ENCODE measurements at places on chromosomes 4 and X. TPM values are rescaled to one million over a fixed set of nuclear protein-coding genes. Genes with fewer than 3 reads are reported as not detected.

DNA sequence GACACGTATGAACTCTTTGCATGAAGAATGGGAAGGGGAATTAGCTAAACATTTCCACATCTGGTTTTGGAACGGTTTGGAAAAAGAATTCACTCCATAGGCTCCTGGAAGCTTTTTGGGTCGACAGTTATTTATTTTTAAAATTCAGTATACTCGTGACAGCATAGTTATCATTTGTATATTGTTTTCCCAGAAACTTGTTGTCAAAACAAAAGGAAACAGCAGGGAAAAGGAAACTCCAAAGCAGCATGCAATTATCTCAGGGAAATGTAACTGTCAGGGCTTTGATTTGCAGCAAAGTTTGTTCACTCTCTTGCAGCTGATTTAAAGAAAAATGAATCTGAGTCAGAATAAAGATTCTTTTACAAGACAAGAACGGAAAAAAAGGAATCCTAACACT is 86.5 kb downstream of the PLAC1 start:
- DNase-seq, result no peak

DNA sequence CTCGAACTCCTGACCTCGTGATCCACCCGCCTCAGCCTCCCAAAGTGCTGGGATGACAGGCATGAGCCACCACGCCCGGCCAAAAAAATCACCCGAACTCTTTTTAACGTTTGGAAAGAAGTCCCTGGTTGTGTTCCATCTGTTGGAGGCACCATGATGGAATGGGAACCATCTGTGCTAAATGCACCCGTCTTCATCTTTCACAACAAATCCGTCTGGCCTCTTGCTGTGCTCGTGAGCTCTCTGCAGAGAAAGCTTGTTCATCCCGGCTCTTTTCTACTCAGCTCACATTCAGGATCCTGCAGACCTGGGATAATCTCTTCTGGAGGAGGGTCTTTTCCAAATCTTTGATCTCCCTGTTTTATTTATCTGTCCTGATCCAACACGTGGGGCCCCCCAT is 188.8 kb downstream of the CRLF2 start:
- no peak for DNase-seq

- no peak for DNase-seq
Observed at GRCh38 chr4:61274286-61274685, 74.2 kb downstream of the ADGRL3 start.

DNA sequence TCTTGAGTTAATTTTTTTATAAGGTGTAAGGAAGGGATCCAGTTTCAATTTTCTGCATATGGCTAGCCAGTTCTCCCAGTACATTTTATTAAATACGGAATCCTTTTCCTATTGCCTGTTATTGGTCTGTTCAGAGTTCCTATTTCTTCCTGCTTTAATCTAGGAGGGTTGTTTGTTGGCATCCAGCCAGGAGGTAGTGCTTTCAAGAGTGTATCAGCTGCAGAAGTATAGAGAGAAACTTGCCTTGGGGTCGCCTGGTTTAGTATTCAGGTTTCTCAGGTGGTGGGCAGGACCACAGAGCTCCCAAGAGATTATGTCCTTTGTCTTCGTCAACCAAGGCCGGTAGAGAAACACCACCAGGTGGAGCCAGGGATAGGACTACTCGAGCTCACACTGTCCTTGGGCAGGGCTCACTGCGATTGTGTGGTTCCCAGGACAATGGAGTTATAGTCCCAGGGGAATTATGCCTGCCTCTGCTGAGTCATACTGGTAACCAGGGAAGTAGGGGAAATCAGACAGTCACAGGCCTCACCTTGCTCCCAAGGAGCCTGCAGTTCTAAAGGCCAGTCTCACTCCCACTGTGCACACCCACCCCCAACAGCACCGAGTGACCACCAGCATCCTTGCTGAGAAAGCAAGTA is 168.1 kb downstream of the VSIG4 start:
- DNase-seq, result peak; percentile 14

- no peak for DNase-seq
Observed at GRCh38 chrX:46461660-46462191, 83.5 kb downstream of the ZNF674 start.

DNA sequence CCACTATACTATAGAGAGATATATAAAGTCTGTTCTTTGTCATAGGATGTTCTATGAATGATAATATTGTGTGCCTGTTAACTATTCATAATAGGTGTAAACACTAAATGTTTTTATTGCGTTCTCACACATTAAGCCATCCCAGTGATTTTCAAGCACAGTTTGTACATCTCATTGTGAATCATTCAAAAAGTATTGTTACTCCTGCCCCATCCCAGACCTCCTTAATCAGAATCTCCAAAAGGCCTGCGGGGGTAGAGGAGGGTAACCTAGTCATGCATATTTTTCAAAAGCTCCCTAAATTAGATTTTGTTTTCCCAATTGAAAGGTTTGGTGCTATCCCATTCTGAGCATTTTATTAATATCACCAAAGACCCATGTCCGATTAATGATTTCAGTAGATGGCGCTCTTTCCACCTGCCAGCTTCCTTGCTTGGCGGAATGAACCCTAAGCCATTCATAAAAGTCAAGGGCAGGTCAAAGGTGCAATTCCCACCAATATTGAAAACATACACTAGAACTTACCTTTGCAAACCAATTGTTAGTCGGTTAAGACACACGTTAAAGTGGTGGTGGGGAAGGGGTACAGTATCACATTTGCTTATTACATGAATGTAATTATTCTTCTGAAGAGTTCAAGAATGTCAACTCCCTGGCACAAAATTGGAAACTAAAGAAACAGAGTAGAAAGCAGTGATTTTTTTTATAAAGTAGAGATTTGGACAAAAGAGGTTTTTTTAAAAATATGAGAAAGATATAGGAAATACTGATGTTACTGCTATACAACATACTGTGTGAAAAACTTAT is 5.8 kb upstream of the TET2 start:
- peak; percentile 50 for DNase-seq

The MID1 gene
- 0.27 TPM for total RNA-seq

DNA sequence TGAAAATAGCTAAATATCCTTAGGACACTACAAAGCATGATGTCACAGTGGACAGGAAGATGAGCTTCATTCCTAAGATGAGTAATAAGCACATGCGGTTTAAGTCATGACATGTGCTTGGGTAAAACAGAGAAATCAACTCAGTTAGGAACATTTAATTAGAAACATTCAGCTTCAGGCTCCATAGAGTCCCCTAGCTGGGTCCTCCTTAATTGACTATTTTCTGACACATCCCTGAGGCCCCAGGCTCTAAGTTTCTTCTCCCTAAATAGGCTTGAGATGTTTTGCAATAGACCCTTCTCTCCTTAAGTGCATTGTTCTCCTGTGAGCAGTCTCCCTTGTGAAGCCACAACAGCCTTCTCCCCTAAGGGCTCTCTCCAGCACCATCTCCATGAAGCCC is 70.4 kb upstream of the ANXA3 start:
- no peak for DNase-seq

- no peak for DNase-seq
Observed at GRCh38 chr4:167779864-167780263, 312.5 kb upstream of the ANXA10 start.

- DNase-seq, result no peak
Observed at GRCh38 chr4:39498727-39499020, 28.6 kb downstream of the UGDH start.

DNA sequence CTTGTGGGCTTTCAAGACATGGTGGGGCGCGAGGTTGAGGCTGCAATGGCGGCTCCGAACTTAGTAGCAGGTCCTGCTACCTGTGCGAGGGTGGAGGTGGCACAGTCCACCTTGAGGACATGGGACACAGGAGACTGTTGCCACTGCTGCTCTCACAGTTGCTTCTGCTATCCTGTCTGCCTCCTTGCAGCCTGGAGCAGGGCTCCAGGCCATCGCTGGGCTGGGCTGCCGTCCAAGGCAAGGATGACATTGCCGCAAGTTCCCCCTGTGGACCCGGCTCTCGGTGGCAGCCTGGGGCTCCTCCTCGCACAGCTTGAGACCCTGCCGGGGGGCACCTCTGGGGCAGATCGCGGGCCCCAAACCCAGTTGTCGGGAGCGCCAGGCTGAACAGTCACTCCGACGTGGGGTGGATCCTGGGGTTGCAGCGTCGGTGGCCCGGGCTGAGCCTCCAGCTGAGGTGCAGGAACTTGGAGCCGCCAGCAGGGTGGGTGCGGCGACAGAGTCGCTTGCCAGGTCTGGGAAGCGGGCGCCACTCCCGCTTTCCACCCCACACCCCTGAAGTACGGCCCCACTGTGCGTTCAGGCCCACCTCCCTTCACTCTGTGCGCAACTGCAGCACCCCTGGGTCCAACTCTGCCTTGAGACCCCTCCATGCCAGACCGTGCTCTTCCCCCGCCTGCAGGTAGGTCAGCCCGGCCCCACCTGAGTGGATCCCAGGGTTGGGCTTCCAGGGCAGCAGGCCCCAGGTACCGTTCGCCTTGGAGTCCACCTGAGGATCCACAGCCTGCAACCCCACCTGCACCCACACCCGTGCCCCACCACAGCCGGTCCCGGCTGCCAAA is 192.7 kb upstream of the NUDT6 start:
- no peak for DNase-seq

The FATE1 gene
- total RNA-seq, result not detected

- no peak for DNase-seq
Observed at GRCh38 chrX:119753001-119753400, 5.4 kb upstream of the SOWAHD start.

DNA sequence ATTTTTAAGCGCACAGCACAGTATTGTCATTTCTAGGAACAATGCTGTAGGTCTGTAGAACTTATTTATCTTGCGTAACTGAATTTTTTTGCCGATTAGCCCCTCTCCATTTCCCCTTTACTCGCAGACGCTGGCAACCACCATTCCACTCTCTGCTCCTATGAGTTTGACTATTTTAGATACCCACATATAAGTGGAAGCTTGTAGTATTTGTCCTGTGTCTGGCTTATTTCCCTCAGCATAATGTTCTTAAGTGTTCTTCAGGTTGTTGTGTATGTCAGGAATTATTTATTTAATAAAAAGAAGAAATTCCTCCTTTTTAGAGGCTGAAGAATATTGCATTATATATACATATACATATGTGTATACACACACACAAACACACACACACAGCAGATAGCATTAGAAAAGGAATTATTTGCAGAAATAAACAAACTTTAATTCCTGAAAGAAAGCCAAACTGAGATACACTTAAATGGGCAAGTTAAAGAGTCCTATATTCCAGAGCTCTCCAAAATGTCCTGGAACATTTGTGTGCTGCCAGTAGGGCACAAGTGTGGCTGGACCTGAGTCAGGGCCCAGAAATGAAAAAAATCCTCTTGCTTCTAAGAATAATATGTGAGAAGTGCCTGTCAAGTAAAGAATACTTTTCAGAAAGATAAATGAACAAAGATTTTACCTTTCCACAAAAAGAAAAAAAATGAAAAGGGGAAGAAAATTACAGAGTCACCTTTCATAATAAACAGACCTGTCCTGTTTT is 4.5 kb upstream of the ZNF330 start:
- DNase-seq, result no peak

All from activated CD4-positive, alpha-beta memory T cell treated with anti-CD3 and anti-CD28 coated beads for 36 hours (primary cell).